ENCODE measurements at places on chromosomes 11 and 22.
A peak's percentile ranks its signal among the peaks of the same experiment; 100 is the strongest.

- no peak for DNase-seq
Measured at GRCh38 chr11:118114266-118114665, 27.5 kb upstream of the SMIM35 start.

- DNase-seq, result peak; percentile 6
Measured at GRCh38 chr11:124329787-124330478, 9.9 kb upstream of the OR8D2 start.

- no peak for DNase-seq
Measured at GRCh38 chr22:30460147-30460546, 11.7 kb downstream of the SEC14L3 start.

- DNase-seq, result no peak
Measured at GRCh38 chr11:10486161-10486840, 31.2 kb downstream of the AMPD3 start.

GRCh38 chr22:37968452-37969251 lies 15.2 kb downstream of the POLR2F start:
- DNase-seq, result no peak

DNA sequence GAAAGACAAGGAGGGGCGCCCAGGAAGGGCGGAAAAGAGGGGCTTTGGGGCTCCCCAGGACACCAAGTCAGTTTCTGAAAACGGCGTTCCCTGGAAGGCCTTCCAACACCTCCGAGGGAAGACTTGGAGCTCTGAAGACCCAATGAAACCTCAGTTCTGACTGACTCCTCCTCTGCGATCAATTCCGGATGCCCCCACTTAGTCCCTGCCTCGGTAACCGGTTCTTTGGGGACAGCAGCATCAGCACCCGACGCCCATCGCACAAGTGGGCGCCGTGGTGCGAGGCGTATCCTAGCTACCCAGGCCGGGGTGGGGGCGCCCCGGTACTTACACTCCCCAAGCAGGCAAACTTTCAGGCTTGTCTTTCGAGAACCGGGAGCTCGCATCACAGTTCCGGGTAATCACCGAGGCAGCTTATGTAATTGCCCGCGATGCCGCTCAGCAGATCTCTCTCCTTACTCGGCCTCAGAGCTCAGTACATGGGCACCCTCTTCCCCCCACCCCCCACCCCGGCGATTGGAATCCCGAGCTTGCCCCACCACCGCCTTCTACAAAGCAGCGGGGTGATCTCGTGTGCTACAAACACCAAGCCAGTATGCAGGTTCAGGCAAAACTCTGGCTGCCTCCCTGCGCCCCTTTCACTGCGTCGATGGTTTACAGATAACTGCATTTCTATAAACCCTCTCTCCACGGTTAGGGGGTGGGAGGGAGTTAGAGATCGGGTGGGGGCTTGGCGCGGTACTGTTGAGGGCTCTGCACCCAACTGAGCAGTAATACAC lies 2.0 kb downstream of the TENM4 start:
- no peak for DNase-seq

- no peak for DNase-seq
Measured at GRCh38 chr11:44702889-44703288, 23.9 kb upstream of the TSPAN18 start.

- DNase-seq, result no peak
Measured at GRCh38 chr11:36394926-36395325, 98.8 kb downstream of the PRR5L start.

GRCh38 chr11:78647986-78648875 lies 73.6 kb upstream of the NARS2 start:
- peak; percentile 34 for DNase-seq

Data from trophoblast cell (in vitro differentiated cells and primary cell).